ENCODE measurements at places on chromosomes 16 and 17.

GRCh38 chr17:72135546-72136325, 14.9 kb downstream of the SOX9 start:
- DNase-seq = no peak

DNA sequence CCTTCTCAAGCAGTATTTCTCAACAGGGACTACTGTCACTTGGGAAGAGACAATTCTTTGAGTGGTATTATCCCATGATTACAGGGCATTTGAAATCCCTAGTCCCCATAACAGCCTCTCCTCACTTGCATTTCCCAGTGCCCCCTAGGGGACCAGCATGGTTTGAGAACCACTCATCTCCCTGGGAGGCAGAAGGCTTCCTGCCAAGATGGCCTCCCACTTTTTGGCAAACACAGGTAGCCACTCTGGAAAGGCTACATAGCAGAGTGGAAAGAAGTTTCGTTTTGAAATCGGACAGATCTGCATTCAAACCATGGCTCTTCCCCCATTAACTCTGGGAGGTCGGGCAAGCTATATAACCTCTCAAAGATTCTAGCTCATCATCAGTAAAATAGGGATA, 256.8 kb downstream of the XYLT1 start:
- no peak for DNase-seq

DNA sequence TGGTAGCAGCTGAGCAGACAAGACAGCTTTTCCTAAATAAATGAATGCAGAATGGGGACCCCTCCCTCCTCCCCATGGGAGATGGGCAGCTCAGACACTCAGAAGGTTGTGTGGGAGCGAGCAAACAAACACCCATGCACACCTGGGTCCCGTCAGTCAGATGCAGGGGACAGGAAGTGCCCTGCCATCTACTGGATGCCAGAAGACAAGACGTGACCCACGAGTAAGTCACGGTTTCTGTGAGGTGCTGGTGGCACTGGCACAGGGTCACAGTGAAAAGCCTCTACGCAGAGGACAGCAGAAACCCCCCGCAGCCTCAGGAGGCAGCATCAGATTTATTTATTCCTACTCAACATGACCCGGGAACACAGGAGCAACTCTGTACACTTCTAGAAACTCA, 8.4 kb downstream of the HBQ1 start:
- no peak for DNase-seq

- no peak for DNase-seq
These were observed 18.8 kb downstream of the WNT9B start for GRCh38 chr17:46869975-46870803.

DNA sequence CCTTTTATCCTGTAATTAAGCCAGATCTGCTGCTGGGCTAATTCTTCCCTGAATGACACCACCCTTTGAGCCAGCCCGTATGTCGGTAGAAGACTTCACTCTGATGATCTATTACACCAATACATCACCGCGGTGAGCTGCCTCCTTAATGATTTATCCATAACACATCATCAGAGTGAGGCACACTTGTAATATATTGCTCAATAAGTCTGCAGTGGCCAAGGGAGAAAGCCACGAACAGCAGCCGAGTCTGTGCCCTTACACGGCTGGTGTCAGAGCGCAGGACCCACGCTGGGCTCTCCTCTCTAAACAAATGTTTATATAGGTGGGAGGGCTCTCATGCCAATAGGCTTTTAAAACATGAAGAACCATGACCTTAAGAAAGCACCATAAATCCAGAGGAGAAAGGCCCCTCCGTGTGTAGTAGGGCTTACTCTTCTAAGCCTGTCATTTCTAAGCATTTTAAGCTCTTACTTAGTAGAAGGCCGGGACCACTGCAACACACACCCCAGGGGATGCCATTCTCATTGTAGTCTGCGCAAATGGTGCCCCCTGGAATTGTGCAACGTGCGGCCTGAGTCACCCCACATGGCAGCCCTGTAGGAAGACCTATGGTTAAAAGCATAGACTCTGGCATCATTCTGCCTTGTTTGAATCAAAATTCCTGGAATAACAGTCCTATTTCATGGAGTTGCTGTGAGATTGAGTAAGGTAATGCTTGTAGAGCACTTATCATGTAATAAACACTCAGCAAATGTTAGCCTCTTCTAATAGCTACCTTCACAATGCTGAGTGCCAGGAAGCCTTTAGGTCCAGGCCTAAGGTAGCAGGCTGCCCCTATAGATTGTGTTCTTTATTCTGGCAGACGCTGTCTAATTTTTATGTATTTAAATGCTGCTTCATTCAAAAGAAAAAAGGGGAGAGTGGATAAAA, 26.1 kb downstream of the MRPS23 start:
- DNase-seq = no peak

DNA sequence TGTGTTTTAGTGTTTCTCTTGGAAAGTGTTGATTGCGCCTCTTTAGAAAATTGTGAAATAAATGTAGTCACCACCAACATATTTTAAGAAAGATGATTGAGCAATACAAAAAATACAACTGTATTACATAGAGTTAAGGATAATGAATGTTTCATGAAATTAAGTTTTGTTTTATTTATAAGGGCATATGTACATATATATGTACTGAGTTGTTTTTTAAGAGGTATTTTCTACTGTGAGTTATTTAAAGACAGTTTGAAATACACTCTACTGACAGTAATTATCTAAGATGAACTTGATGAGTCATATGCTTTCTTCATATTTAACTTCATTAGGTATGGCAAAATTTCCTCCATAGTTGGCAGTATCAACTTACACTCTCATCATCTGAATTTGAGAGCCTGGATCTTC, 411.7 kb downstream of the HS3ST3B1 start:
- DNase-seq = no peak

- DNase-seq = no peak
These were observed 930 bp downstream of the CHMP1A start for GRCh38 chr16:89656435-89657121.

- DNase-seq = no peak
These were observed 68.9 kb upstream of the HNF1B start for GRCh38 chr17:37813751-37814150.

- no peak for DNase-seq
These were observed 15.9 kb upstream of the ICAM2 start for GRCh38 chr17:64036198-64036922.

DNA sequence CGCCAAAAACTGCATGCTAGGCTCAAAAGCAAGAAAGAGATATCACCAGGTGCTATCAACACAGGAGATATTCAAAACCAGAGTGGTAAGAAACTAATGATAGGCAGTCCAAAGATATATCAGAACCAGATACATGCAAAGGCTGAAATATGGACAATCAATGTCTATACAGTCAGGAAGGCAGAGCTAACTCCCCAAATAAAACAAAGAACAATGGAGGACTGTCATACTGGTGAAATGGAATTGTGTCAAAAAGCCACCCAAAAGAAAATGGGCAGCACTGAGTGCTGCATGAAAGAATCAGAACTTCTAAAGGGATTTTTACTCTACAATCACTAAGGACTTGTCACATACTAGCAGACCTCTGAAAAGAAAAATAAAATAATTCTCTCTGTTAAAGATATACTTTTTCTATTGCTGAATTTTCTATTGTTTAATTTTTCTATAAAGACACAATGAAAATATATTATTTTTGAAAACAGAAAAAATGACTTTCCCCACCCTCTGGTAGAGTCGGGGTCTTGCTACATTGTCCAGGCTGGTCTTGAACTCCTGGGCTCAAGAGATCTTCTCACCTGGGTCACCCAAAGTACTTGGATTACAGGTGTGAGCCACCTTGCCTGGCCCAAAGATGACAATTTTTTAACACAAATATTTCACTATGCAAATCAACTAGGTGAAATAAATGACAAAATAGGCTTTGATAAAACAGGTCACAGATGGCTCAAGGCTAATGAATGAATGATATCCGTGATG, 98.2 kb downstream of the USP32 start:
- no peak for DNase-seq

- no peak for DNase-seq
These were observed 226.6 kb downstream of the PHKB start for GRCh38 chr16:47687694-47688093.

GRCh38 chr17:77124192-77124889, 16.4 kb upstream of the SEC14L1 start:
- no peak for DNase-seq

DNA sequence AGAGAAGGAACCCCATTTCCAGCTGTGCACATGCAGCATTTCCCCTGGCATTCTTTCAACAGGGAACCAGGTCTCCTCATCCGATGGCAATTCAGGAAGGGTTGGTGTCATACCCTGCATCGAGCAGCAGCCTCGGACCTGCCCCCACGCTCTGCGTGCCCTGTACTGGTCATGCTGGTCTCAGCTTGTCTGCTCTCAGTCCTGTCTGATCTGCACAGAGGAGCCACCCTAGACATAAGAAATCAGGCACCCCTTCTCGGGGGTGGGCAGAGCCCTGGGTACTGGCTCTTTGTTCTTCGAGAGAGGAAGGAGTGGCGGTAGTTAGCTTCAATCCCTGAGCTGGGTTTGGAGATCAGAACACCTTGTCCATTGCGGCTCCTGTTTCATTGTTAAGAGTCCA, 162.0 kb upstream of the RPH3AL start:
- no peak for DNase-seq

DNA sequence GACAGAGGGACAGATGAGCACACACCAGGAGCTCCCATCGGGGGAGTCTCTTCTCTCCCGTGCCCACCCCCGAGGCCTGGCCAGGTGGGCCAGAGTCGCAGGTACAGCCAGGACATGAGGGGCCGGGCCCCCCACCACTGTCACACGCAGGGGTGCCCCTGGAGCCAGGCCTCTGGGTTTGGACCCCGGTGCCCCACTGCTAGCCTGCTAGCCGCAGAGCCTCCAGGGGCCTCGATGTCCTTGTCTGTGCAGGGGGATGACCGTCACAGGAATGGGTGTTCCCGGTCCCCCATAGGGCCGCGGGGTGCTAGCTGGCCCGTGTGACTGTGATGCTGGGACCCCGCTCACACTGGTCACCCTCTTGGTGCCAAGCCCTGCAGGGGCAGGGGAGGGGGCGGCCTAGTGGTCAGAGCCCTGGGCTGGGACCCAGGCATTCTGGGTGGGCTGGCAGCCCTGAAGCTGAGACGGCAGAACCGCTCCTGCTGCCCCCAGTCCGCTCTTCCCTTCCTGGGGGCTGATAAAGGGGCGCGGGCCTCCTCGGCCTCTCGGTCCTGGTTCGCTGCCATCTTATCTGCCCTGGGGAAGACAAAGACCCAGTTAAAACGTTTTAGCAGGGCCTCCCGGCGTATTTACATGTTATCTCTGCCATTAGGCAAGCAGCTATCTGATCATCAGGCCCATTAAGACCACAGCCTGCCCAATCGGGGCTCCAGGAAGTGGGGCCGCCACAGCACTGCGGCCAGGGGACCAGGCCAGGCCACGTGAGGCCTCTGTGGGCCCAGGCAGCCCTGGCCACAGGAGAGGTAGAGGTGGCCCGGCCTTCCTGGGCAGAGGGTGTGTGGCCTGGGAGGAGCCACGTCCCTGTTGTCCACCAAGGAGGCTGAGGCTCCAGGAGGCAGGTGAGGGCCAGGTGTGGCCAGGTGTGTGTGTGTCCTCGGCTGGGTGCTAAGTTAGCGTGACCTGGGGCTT, 57.2 kb upstream of the ZC3H18 start:
- no peak for DNase-seq

DNA sequence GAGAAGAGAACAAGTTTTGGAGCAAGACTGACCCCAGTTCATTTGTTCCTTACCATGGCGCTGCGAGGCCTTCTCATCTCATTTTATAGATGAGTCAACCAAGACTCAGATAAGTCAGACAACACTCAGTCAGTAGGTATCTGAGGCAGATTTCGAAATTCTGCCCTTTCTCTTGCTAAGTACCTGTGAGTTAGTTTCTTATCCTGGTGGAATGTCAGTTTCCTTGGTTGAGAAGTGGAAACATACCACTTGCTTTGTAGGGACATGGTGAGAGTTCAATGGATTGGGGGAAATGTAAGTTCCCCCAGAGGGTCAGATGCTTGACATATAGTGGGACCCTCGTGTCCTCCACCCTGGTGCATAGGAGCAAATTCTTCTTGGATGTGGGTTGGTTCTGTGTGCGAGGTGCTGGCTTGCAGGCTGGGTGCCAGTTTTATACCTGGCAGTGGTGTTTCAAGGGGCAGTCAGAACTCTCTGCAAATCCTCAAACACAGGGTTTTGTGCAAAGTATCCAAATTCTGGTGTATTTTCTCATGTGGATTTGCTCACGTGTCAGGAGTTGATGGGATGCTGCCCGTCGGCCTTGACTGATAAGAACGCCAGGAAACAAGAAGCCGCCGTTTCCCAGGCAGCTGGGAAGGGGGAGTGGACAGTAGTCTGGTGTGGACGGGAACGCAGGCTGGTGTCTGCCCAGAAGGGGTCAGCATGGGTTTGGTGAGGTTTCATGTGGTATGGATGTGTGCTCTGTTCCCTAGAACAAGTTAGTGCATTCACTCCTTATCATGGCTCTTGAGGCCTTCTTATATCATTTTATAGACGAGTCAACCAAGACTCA, 61.1 kb upstream of the CIBAR2 start:
- DNase-seq = no peak

DNA sequence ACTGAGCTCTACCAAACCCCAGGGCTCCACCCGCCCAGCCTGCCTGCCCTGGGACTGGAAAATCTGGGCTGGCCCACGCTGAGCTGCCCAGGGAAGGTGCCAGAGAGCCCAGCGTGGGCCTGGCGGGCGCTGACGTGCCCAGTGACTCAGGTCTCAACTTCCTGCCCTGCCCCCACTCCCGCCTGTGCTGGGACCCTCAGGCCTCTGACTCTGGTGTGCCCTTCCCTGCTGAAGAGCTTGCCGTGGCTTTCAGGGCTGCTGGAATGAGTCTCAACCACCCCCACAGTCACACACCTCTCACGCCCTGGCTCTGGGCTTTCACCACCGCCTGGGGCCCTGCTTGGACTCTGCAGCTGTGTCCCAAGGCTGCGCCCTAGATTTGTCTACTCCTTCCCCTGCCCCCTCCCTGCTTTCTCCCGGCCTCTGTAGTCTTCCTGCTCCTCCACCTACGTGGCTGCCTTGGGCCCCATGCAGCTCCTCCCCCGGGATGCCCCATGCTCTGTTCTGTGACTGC, 10.4 kb downstream of the LLGL1 start:
- DNase-seq = no peak

DNA sequence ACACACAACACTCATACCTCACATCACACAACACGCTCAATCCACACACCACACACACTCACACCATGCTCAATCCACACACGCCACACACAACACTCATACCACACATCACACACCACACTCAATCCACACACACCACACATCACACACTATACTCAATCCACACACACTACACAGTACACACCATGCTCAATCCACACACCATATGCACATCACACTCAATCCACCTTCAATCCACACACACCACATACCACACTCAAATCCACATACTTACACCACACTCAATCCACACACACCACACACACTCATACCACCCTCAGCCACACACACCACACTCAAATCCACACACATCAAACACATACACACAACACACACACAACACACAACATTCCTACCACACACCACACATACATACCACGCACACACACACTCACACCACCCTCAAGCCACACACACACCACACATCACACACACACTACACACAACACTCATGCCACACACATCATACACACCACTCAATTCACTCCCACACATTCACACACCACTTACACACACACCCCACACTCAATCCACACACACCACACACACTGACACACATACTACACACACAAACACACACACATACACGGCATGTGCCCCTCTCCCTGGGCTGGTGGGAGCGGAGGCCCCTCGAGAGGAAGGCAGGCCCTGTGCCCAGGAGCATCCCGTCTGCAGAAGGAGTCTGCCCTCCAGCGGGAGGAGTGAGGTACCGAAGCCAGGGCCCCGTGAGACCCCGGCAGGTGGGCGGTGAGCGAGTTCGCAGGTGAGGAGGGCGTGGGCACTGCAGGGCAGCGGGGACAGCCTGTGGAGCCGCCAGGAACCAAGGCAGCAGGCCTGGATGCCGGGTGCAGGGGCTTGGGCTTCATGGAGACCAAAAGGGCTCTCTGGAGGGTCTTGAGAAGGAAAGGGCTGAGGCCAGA, 33.1 kb upstream of the RPTOR start:
- no peak for DNase-seq
